MV-4-11 (cell line): ENCODE measurements at places on chromosomes 6 and 20.

DNA sequence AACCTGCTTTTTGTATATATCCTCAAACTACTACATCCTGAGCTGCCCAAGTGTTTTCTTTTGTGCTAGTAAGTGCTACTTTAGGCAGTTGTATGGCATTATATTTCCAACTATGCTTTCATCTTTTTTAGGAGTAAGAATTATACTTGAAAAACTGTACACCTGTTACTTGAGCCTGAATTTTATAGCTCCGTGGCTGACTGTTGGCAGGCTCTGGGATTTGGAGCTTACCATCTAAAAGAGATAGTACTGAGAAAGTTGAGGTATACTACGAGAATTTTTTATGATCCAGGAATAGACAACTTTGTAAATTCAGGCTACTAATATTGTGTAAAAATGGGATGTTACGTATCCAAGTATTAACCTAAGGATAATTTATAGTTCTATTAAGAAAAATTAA, 32.4 kb downstream of the RNF217 start:
- DNase-seq = no peak

DNA sequence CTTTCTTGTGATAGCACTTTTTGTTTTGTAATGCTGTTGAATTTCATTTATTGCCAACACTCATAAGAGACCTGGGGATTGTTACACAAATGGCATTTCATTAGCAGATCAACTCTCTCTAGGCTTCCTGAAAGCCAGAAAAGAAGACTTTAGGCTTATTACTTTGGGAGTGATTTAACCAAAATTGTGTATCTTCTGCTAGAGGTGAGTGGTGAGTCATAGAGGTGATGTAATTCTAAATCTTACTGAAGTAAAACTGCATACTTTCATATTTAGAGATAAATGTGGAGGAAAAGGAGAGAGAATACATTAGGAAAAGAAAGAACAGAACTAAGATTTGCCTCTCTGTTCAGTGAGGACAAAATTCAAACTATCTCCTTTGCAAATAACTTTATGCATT, 304.7 kb upstream of the RGS17 start:
- DNase-seq = no peak

GRCh38 chr20:34365765-34366213, 2.7 kb downstream of the ITCH start:
- DNase-seq = peak; percentile 99

GRCh38 chr6:134954272-134955000, 4.5 kb upstream of the ALDH8A1 start:
- DNase-seq = no peak

DNA sequence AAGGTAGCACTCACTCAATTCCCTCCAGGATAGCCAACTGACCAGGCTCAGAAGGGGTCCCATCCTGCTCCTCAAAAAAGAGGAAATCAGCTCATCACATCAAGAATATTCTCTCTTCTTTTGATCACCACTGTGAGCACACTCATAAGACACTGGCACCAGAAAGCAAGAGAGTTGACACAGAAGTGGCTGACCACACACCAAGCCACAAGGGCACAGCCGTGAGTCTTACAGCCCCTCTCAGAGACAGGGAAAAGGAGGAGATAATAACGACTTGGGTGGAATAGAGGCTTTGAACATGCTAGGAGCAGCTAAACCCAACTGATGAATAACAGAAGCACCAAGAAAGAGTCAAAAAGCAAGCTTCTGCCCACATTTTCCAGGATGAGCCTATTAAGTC, 249.1 kb upstream of the PREP start:
- DNase-seq = peak; percentile 9

DNA sequence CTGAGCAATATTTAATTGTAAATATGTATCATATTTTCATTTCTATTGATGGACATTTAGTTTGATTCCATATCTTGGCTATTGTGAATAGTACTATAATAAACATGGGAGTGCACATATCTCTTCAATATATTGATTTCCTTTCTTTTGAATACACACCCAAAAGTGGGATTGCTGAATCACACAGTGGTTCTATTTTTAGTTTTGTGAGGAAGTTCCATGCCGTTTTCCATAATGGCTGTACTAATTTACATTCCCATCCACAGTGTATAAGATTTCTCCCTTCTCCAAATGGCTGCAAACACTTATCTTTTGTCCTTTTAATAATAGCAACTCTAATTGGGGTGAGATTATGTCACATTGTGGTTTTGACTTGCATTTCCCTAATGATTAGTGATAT, 86.7 kb upstream of the RAB32 start:
- DNase-seq = no peak

DNA sequence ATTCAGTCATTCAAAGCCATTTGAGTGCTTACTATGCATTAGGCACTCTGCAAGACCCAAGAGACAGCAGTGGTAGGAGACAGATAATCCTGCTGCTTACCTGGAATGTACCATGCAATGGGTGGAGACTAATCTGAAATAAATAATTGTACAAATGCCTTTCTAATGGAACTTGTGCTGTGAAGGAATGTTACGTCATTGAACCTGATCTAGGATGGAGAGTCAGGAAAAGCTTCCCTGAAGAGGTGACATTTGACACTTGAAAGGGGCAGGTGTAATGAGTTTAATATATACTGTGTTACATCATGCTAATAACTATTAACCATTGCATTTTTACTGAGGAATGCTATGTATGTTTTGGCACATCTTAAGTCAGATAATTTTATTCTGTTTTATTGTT, 491.0 kb upstream of the FLRT3 start:
- no peak for DNase-seq

DNA sequence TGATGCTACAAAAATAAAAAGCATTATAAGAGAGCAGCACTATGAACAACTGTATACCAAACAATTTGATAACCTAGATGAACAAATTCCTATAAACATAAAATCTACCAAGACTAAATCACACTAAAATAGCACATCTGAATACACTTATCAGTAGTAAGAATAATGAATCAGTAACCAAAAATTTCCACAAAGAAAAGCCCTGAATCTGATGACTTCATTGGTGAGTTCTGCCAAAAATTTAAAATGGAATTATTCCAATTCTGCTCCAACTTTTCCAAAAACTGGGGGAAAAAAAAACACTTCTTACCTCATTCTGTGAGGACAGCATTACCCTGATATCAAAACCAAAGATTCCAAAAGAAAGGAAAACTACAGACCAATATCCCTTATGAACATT, 206.2 kb downstream of the WDR27 start:
- DNase-seq = no peak

GRCh38 chr6:44076356-44077213, 50.7 kb downstream of the MRPL14 start:
- no peak for DNase-seq

- peak; percentile 99 for DNase-seq
These were observed 70.2 kb upstream of the CD93 start for GRCh38 chr20:23156170-23156841.

GRCh38 chr6:12353731-12354130, 63.6 kb downstream of the EDN1 start:
- no peak for DNase-seq
